ENCODE measurements at places on chromosomes 6 and 20. TPM values are rescaled to one million over a fixed set of nuclear protein-coding genes. Genes with fewer than 3 reads are reported as not detected.

The LRFN2 gene
- total RNA-seq = 0.20 TPM

The CCHCR1 gene
- 17.9 TPM for total RNA-seq

The NMBR gene
- total RNA-seq = not detected

The C6orf58 gene
- not detected for total RNA-seq

The TBX18 gene
- not detected for total RNA-seq

Measured in T-helper 17 cell (primary cell).